Uterus (tissue), 4 donors: ENCODE measurements at places on chromosomes 12 and 14.

DNA sequence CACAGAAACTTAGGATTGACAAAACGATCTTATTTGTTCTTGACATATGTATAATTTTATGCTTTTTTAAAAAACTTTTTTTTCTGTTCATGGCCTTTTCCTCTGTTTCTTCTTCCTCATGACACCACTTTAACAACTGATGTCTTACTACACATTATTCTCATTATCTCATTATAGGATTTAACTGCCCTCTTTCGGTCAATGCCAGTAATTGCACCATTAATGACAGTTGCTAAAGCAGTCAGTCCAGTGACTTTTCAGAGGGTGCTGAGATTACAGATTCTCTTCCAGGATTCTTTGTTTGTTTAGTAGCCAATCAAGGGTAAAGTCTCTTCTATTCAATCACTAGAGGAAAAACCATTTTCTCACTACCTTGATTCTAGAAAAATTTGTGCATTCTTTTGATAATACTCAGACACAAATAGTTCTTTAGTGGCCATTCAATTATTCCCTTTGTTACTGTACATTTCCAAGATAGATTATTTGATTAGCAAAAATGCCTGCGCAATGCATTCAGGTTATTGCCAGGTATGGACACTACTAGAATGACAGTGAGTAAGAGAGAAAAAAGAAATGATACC is 50.1 kb downstream of the KLRG1 start:
- H3K4me1 ChIP-seq: no peaks in the 10 kb centered on the region
- no peaks in the 10 kb centered on the region for H3K27me3 ChIP-seq
- no peak overlapping the region for H3K4me3 ChIP-seq
- H3K36me3 ChIP-seq: no peaks in the 10 kb centered on the region
- DNase-seq: no peak

DNA sequence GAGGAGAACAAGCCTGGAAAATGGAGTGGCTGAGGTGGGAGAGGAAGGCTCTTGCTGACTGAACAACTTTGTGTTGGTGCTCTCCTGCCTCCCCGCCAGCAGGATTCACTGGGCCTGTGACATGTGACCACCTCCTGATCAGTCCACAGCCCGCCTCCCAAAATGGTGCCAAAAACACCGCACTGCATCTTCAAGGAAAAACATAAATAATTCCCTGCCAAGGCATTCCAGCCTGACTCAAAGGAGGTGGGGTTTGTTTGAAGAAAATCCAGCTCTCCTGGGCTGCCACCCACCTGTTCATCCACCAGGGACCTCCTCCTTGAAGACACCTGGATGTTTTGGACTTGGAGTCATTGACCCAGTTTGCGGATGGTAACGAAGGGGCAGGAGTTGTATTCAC is 83.8 kb upstream of the PIWIL1 start:
- no peak for DNase-seq
- no peak overlapping the region for H3K4me3 ChIP-seq
- H3K27me3 ChIP-seq: no peaks in the 10 kb centered on the region
- no peak overlapping the region for H3K27ac ChIP-seq
- H3K4me1 ChIP-seq: no peaks in the 10 kb centered on the region

DNA sequence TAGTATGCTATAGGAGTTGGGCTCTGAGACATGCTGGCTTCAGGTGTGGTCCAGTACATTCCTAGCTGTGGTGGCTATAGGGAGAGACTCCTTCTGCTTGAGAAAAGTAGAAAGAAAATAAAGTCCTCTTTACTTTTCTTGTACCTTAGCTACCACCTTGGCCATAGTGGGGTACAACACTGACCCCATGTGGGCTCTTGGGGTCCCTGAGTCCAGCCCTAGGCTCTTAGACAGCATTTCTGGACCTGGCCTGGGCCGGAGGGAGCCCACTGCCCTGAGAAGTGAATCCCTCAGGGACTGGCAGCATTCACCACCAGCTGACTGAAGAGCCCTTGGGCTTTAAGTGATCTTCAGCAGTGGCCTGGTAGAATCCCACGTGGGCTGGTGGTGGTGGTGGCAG is 143.1 kb downstream of the SYT10 start:
- no peak overlapping the region for H3K4me3 ChIP-seq
- no peak for DNase-seq
- no peaks in the 10 kb centered on the region for H3K4me1 ChIP-seq
- no peaks in the 10 kb centered on the region for H3K27me3 ChIP-seq

DNA sequence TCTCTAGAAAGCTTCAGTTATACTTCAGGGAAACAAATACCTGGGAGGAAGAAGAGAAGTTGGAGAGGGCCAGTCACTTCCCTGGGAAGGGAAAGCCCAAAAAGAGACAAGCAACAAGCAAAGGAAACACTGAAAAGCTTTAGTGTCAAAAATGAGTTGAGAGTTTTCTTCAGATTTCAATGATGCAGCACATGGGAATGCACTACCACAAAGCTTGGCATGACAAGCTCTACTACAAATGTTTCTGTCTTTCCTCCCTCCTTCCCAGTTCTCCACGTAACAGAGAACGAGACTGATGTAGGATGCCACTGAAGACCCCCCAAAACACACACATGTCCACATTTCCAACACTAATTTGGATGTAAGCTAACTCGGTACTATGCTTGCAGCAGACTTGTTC is 26.8 kb upstream of the ADAMTS20 start:
- H3K4me3 ChIP-seq: no peak overlapping the region
- no peaks in the 10 kb centered on the region for H3K27me3 ChIP-seq
- no peaks in the 10 kb centered on the region for H3K4me1 ChIP-seq
- no peak overlapping the region for H3K27ac ChIP-seq
- H3K36me3 ChIP-seq: no peaks in the 10 kb centered on the region
- DNase-seq: no peak

- H3K36me3 ChIP-seq: no peaks in the 10 kb centered on the region
- DNase-seq: no peak
- no peak overlapping the region for H3K4me3 ChIP-seq
- H3K27ac ChIP-seq: no peak overlapping the region
- H3K27me3 ChIP-seq: no peaks in the 10 kb centered on the region
These were observed 36.3 kb upstream of the FAM222A start for GRCh38 chr12:109677279-109677691.

DNA sequence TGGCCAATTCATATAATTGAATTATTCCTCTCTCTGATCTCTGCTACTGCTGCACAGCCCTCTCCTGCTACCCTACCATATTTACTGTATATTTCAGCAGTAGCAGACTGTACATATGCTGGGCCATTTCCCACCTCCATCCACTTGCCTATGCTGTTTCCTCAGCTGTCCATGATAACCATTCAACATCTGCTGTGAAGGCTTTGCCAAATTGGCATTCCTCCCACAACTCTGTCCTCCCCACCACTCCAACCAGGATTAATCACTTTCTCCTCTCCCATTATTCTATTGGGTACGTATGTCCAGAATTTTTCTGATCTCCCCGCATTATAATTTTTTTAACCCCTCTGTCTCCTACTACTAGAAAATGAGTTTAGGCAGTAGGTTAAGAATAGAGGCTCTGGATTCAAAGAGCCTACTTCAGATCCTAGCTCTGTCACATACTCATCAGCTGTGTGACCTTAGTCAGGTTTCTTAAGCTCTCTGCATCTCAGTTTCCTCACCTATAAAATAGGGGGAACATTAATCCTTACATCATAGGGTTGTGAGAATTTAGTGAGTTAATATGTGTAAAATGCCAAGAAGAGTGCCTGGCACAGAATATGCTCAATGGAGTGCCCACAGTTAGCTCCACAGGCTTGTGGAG is 123.3 kb downstream of the KICS2 start:
- H3K36me3 ChIP-seq: no peaks in the 10 kb centered on the region
- H3K27ac ChIP-seq: peak overlapping the region; percentile 69
- no peaks in the 10 kb centered on the region for H3K27me3 ChIP-seq
- H3K4me3 ChIP-seq: no peak overlapping the region
- peak; percentile 59 for DNase-seq

- H3K36me3 ChIP-seq: no peaks in the 10 kb centered on the region
- no peak overlapping the region for H3K4me3 ChIP-seq
- no peaks in the 10 kb centered on the region for H3K27me3 ChIP-seq
These were observed 1.2 kb upstream of the CLEC7A start for GRCh38 chr12:10131111-10131690.

GRCh38 chr12:104360157-104360556 is 56.6 kb downstream of the EID3 start:
- H3K4me1 ChIP-seq: no peaks in the 10 kb centered on the region
- no peak for DNase-seq
- no peaks in the 10 kb centered on the region for H3K27me3 ChIP-seq
- H3K27ac ChIP-seq: no peak overlapping the region
- no peaks in the 10 kb centered on the region for H3K36me3 ChIP-seq

DNA sequence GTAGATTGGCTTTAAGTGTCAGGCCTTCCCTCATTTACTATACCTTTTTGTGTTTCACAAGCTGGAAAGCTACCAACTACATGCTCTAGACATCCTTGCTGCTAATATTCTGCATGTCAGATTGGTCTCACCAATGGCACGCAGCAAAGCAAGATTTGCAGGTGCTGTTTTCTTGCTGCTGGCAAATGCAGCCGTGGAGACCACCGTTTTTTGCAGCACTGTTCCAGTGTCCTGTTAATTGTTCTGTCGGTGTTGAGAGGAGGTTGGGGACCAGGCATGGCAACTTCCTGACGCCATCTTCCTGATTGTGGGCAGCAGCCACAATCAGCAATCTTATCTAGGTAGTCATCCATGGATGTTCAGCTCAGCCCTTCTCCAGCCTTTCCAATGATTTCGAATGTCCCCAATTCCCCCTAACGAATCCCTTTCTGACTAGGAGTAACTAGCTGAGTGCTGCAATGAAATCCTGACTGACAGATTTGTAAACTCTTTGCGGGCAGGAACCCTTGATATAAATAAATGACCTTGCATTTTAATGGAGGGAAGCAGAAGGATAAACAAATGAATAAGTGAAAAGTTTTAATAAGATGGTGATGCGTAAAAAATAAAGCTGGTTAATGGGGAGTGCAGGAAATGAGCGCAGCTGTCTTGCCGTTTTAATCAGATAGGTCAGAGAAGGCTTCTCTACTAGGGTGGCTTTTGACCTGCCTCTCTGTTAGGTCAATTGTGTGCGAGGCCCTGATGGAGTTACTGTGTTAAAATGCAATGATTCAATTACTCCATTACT is 574 bp upstream of the CRADD start:
- no peaks in the 10 kb centered on the region for H3K4me1 ChIP-seq
- H3K27me3 ChIP-seq: no peaks in the 10 kb centered on the region
- no peaks in the 10 kb centered on the region for H3K36me3 ChIP-seq
- H3K4me3 ChIP-seq: peak overlapping the region; percentile 68

DNA sequence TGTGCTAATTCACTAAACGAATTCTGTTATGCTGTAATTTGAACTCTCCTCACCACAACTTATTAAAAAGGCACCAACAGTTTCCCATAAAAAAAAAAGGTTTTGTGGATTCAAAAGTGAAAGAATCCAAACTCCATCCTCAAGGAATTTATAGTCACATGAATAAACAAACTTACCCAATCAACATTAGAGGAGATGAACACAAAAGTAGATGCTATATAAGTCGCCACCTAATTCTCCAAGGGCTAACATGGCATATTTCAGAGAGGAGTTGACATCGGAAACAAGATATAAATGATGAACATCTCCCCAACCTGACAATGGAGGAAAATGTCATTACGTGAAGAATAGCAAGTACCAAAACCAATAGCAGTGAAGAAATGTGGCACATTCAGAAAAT is 265.5 kb upstream of the PRKD1 start:
- no peak for DNase-seq
- no peak overlapping the region for H3K4me3 ChIP-seq
- no peak overlapping the region for H3K27ac ChIP-seq
- no peaks in the 10 kb centered on the region for H3K4me1 ChIP-seq
- H3K27me3 ChIP-seq: no peaks in the 10 kb centered on the region
- no peaks in the 10 kb centered on the region for H3K36me3 ChIP-seq

DNA sequence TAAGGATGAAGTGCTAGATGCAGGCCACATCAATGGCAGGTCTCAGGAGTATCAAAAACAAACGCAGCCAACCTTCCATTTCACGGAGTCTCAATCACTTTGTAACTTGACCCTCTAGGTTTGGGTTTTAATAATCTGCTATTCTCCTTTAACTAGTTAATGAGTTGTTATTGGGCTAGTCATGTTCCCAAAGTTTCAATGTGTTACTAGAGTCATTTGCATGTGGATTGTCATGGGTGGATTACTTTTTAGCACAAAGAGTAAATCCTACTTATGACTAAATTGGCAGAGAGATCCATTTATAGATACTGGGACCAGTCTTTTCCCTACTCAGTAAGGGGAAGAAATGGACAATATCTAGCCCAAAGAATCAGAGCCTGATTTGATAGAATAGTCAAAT is 151.0 kb downstream of the BCAT1 start:
- no peaks in the 10 kb centered on the region for H3K27me3 ChIP-seq
- H3K4me1 ChIP-seq: no peaks in the 10 kb centered on the region
- no peak overlapping the region for H3K4me3 ChIP-seq
- no peak for DNase-seq
- no peak overlapping the region for H3K27ac ChIP-seq

GRCh38 chr12:94415066-94415465 is 44.6 kb downstream of the CEP83 start:
- H3K4me3 ChIP-seq: no peak overlapping the region
- no peaks in the 10 kb centered on the region for H3K27me3 ChIP-seq
- no peak overlapping the region for H3K27ac ChIP-seq
- H3K4me1 ChIP-seq: no peaks in the 10 kb centered on the region

DNA sequence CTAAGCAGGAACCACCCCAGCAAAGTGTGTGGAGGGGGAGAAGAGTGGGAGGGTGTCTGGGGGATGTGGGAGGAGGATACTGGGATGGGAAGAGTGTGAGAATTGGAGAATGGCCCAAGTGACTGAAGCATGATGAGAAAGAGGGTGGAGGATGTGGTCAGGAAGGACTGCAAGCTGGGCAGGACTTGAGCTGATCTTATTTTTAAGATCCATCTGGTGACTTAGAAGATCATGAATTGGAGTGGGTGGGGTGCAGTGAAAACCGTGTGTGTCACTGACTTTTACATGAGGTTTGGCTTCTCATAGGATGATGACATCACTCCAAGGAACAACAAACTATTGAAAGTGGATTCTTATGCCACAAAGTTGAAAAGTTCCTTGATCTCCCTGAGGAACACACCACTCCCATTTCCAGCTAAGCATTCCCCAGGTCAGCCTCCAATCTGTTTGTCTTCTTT is 287.5 kb downstream of the GALC start:
- DNase-seq: no peak
- no peaks in the 10 kb centered on the region for H3K27me3 ChIP-seq
- H3K36me3 ChIP-seq: no peaks in the 10 kb centered on the region
- H3K4me3 ChIP-seq: no peak overlapping the region
- H3K4me1 ChIP-seq: no peaks in the 10 kb centered on the region

GRCh38 chr12:46480724-46481123 is 108.2 kb upstream of the SLC38A2 start:
- no peak for DNase-seq
- H3K4me1 ChIP-seq: no peaks in the 10 kb centered on the region
- H3K36me3 ChIP-seq: no peaks in the 10 kb centered on the region
- no peaks in the 10 kb centered on the region for H3K27me3 ChIP-seq
- no peak overlapping the region for H3K27ac ChIP-seq

- DNase-seq: peak; percentile 89
- H3K4me1 ChIP-seq: peaks cover 28% of the 10 kb centered on the region
- H3K27me3 ChIP-seq: no peaks in the 10 kb centered on the region
- H3K27ac ChIP-seq: peak overlapping the region; percentile 100
- H3K36me3 ChIP-seq: no peaks in the 10 kb centered on the region
These were observed 65.6 kb upstream of the PTGR2 start for GRCh38 chr14:73785834-73786635.

GRCh38 chr12:848173-848865 is 95.9 kb downstream of the WNK1 start:
- no peaks in the 10 kb centered on the region for H3K36me3 ChIP-seq
- no peak for DNase-seq
- H3K27ac ChIP-seq: no peak overlapping the region
- peaks cover 4% of the 10 kb centered on the region for H3K4me1 ChIP-seq
- no peaks in the 10 kb centered on the region for H3K27me3 ChIP-seq
- no peak overlapping the region for H3K4me3 ChIP-seq

- no peaks in the 10 kb centered on the region for H3K27me3 ChIP-seq
- no peak for DNase-seq
- H3K4me3 ChIP-seq: no peak overlapping the region
- H3K36me3 ChIP-seq: no peaks in the 10 kb centered on the region
These were observed 63.5 kb upstream of the MYF6 start for GRCh38 chr12:80643961-80644360.
